ENCODE measurements at places on chromosomes 7 and 10.

DNA sequence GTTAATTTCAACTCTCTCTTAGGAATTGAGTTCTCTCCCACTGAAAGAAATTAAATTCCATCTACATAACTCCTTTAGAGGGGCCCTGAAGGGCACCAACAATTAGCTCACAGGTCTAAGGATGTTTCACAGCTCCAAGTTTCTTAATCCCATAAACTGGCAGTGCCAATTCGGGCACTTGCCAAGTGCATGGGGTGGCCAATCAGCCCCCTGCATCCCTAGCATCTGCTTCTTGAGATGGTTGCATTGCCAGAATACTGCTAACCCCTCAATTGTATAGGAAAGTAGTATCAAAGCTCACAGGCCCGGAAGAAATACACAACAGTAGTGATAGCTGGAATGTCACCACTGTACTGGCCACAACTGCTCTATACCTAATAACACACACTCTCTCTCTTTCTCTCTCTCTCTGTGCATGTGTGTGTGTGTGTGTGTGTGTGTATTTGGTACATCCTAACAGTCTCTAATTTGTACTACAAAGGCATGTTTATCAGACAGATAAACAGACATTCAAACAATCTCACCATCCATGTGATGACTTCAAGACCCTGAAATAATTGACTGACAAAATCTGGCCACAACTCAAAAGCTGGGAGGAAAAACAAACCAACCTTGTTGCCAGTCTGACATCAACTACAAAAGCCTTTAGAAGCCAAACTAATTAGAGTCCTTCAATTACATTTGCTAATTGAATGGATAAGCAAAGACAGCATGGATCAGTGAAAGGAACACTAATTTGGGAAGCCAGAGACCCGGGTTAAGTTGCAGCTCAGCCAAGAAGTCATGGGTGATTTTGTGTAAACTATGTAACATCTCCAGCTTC lies 27.8 kb downstream of the HIBADH start:
- no peak for DNase-seq

DNA sequence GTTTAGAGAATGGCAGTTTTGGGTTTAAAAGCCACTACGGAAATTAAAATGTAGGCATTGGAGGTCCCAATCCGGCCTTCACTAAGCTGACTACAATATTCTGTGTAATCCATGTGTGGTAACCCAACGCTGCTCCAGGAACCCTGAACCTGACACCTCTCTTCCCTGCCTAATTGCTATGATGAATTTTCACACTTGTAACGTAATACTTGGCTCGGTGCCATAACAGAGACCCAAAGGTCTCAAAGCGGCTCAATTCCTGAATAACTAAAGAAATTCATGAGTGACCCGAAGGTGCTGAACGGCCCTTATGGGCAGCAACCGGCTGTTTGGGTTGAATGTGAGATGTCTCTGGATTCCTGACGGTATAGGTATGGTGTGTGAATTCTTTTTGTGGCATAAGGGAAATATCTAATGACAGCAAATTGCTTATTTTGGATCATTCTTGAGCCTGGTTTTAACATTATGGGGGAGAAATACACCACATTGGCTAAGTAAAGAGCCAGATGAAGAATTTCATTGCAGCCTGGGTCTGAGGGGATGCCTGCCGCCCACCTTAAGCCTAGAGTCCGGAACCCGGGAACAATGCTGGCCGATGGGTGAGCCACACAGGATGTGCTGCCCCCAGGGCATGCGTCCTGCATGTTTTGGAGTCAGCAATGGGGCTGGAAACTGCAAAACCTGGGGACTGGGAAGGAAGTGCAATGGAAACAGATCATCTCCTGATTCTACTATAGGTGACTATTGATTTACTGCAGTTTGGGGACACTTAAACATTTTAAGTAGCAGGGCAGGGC lies 69.7 kb upstream of the FZD8 start:
- DNase-seq = no peak

- no peak for DNase-seq
Measured at GRCh38 chr10:79482304-79482703, 30.0 kb upstream of the EIF5AL1 start.

GRCh38 chr10:8163824-8164223 lies 109.3 kb downstream of the GATA3 start:
- DNase-seq = no peak

DNA sequence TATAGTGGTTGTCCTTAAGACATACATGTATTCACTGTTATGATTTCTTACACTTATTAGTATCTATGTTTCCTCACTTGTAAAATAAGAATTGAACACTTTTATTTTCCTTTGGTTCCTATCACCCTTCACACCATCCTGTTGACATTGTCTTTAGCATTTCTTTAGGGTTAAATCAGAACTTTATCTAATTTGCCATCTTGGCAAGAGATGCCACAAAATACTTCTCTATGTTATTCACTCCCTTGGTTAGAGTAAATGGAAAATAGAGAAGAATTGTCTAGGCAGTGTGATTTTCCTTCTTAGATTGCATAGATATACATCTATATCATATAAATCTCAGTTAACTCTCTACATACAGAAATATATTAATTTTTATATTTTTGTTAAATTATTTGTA lies 204.7 kb downstream of the SEMA3D start:
- no peak for DNase-seq

GRCh38 chr7:103777440-103777839 lies 212.0 kb downstream of the RELN start:
- DNase-seq = no peak

Data from GM12891 (cell line).